ENCODE measurements at places on chromosomes 2 and 18.

DNA sequence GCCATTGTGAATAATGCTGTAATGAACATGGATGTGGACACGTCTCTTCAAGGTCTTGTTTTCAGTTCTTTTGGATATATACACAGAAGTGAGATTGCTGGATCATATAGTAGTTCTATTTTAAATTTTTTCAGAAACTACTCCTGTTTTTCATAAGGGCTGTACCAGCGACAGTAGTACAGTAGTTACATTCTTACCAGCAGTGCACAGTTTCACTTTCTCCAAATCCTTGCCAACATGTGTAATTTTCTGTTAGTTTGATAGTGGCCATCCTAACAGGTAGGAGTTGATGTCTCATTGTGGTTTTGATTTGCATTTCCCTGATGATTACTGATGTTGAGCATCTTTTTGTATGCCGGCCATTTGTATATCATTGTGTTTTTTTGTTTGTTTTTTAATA lies 81.7 kb downstream of the EPC2 start:
- peaks cover 19% of the 10 kb centered on the region for H3K36me3 ChIP-seq
- no peaks in the 10 kb centered on the region for H3K27me3 ChIP-seq
- no peak overlapping the region for H3K27ac ChIP-seq
- no peak for DNase-seq
- H3K4me3 ChIP-seq: no peak overlapping the region

- H3K27ac ChIP-seq: no peak overlapping the region
- peaks cover 47% of the 10 kb centered on the region for H3K36me3 ChIP-seq
- DNase-seq: no peak
- no peak overlapping the region for H3K4me3 ChIP-seq
- H3K27me3 ChIP-seq: no peaks in the 10 kb centered on the region
- no peaks in the 10 kb centered on the region for H3K4me1 ChIP-seq
Measured at GRCh38 chr2:20620696-20621365, 30.1 kb downstream of the HS1BP3 start.

DNA sequence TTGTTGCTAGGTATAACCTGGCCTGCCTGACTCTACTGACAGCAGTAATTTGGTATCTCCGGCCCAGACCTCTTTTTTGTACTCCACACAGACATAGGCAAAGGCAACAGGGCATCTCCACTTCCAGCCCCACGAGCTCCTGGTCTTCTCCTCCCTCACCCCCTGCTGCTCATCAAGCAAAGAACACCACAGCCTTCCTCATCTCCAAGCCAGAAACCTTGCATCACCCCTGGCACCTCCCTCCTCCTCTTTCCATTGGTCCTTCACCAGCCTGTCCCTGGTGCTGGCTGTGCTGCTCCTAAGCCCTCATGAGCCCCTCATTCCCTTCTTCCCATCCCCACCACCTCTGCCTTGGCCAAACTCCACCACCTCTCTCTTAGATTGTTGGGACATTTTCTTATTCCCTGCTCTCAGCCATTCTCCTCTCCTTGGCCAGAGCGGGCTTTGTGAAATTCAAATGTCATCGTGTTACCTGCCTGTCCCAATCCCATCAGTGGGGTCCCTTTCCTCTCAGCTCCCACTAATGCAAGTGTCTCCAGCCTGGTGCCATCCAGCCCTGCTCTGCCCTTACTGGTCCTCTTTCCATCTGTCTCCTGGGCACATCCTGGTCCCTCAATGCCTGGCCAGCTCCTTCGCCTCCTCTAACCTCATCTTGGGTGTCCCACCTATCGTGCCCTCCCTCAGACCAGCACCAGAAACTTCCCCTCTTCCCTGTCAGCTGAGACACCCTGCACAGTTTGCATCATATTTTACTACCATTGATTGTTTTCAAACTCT lies 77.4 kb downstream of the INHBB start:
- peaks cover 11% of the 10 kb centered on the region for H3K27me3 ChIP-seq
- no peak overlapping the region for H3K27ac ChIP-seq
- DNase-seq: no peak

DNA sequence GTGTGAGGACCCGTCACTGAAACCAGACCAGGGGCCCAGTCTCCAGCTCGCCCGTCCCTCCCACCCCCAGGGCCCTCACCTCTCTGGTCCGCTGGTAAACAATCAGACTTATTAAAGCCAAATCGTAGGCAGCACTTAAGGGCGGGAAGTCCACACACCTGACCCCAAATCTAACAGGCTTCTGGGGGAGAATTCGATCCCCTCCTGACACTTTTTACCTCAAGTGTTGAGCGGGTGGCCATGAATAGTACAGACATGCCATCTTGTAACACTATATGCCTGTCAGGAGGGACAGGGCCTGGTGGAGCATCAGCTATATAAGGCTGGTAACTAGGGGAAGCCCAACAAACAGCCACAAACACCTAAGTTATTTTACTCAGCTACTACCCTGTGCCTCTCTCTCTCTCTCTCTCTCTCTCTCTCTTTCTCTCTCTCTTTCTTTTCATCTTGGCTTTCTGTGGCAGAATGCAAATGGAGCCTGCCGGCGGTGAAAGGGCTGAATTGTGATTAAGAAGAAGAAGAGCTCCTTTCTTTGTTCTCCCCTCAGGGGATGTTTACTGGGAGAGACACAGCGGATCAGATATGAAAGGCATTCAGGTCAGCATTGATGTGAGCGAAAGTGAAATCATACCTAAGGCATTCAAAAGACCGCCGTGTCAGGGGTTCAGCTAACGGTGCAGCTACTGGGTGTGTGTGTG lies 9.5 kb downstream of the ZEB2 start:
- no peak for DNase-seq
- peak overlapping the region; percentile 88 for H3K27ac ChIP-seq
- H3K4me3 ChIP-seq: peak overlapping the region; percentile 77
- H3K27me3 ChIP-seq: no peaks in the 10 kb centered on the region
- peaks cover 69% of the 10 kb centered on the region for H3K36me3 ChIP-seq

DNA sequence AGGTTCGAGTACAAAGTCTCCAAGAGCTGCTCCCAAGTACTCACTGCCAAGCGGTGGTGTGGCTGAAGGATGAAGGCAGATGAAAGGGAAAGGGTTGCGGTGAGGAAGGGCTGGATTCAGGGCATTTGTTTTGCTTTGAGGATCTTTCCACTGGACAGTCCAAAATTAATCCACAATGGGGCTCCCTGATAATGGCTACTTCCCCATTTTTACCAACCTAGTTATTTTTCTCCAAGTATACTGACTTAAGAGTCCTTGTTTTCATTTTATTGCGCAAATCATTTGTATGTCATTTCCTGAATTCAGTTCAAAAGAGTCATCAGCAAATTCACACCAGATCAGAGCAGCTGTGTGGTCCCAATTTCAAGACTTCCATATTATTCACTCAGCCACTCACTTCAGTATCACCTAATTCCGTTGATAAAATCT lies 464 bp upstream of the SESTD1 start:
- H3K4me1 ChIP-seq: peaks cover 47% of the 10 kb centered on the region
- peak overlapping the region; percentile 82 for H3K4me3 ChIP-seq
- no peaks in the 10 kb centered on the region for H3K27me3 ChIP-seq
- no peaks in the 10 kb centered on the region for H3K36me3 ChIP-seq
- no peak for DNase-seq
- H3K27ac ChIP-seq: peak overlapping the region; percentile 86

GRCh38 chr2:234320066-234320465 lies 176.8 kb downstream of the ARL4C start:
- no peak overlapping the region for H3K27ac ChIP-seq
- no peak overlapping the region for H3K4me3 ChIP-seq
- no peaks in the 10 kb centered on the region for H3K36me3 ChIP-seq

GRCh38 chr2:2919026-2919425 lies 458.6 kb downstream of the EIPR1 start:
- H3K27ac ChIP-seq: no peak overlapping the region
- no peaks in the 10 kb centered on the region for H3K27me3 ChIP-seq
- no peak for DNase-seq

- peaks cover 19% of the 10 kb centered on the region for H3K36me3 ChIP-seq
- H3K4me3 ChIP-seq: no peak overlapping the region
- no peak for DNase-seq
- no peaks in the 10 kb centered on the region for H3K27me3 ChIP-seq
Measured at GRCh38 chr2:178928077-178928476, 120.9 kb upstream of the TTN start.

DNA sequence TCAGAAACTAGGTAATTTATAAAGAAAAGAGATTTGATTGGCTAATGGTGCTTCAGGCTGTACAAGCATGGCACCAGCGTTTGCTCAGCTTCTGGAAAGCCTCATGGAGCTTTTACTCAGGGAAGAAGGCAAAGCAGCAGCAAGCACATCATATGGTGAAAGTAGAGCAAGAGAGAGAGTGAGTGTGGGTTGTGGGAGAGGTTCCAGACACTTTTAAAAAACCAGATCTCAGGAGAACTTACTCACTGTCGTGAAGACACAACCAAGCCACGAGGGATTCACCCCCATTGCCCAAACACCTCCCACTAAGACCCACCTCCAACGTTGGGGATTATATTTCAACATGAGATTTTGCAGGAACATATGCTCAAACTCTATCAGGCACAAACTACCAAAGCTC lies 554.6 kb upstream of the TNP1 start:
- no peak overlapping the region for H3K4me3 ChIP-seq
- H3K27ac ChIP-seq: no peak overlapping the region
- no peaks in the 10 kb centered on the region for H3K36me3 ChIP-seq
- no peak for DNase-seq

DNA sequence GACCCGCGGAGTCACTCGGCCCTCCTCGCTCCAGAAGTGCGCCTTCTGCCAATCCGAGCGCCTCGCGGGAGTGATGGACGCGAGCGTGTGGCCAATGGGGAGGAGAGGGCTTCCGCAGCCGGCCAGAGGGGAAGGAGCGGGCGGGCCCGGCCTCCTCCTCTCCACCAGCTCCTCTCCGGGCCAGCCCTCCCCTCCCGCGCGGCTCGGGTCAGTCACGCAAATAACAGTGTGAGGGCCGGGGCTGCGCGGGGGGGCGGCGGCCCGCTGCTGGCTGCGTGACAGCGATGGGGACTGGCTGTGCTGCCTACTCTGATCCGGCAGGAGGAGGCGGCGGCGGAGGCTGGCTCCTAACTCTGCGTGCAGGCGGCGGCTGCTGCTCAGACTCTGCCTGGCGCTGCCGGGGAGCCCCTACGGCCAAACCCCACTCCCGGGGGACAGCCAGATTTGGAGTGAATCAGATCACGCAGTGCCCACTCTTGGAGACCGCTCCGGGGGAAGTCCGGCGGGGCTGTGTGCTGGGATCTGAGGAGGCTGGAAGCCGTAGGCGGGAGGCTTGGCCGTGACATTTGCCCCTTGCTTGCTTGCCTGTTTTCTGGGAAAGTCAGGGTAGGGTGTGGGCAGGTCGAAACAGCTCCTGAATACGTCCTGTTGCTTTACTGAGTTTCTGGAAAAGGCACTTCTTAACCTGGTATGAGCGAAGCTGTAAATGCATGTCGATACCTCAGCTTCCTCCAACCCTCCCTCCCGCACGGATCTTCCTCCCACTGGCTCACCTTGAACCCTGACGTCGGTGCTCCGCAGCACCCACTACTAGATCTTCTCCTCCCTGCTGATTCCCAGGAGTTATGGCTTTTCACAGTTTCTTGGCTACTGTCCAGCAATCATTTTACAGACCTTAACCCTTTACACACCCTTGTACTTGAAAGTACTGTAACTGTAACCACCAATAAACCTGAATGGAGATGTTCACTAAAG lies 97.9 kb upstream of the SERTAD2 start:
- no peaks in the 10 kb centered on the region for H3K27me3 ChIP-seq
- H3K36me3 ChIP-seq: peaks cover 11% of the 10 kb centered on the region
- peak overlapping the region; percentile 98 for H3K27ac ChIP-seq
- H3K4me1 ChIP-seq: peaks cover 26% of the 10 kb centered on the region

- no peaks in the 10 kb centered on the region for H3K4me1 ChIP-seq
- no peaks in the 10 kb centered on the region for H3K27me3 ChIP-seq
- no peak overlapping the region for H3K27ac ChIP-seq
- peaks cover 36% of the 10 kb centered on the region for H3K36me3 ChIP-seq
- no peak for DNase-seq
Measured at GRCh38 chr18:50986360-50987087, 18.7 kb downstream of the ELAC1 start.

- no peaks in the 10 kb centered on the region for H3K27me3 ChIP-seq
- H3K27ac ChIP-seq: peak overlapping the region; percentile 98
- peak overlapping the region; percentile 85 for H3K4me3 ChIP-seq
- H3K4me1 ChIP-seq: peaks cover 70% of the 10 kb centered on the region
- peak; percentile 84 for DNase-seq
- peaks cover 29% of the 10 kb centered on the region for H3K36me3 ChIP-seq
Measured at GRCh38 chr2:96146153-96146880, 1.1 kb upstream of the DUSP2 start.

- H3K4me1 ChIP-seq: no peaks in the 10 kb centered on the region
- H3K4me3 ChIP-seq: no peak overlapping the region
- no peaks in the 10 kb centered on the region for H3K36me3 ChIP-seq
Measured at GRCh38 chr2:217958206-217958883, 44.5 kb downstream of the TNS1 start.

- no peaks in the 10 kb centered on the region for H3K4me1 ChIP-seq
- H3K27ac ChIP-seq: no peak overlapping the region
- DNase-seq: no peak
- H3K4me3 ChIP-seq: no peak overlapping the region
- H3K36me3 ChIP-seq: peaks cover 6% of the 10 kb centered on the region
Measured at GRCh38 chr2:144131042-144131441, 388.9 kb downstream of the ZEB2 start.

GRCh38 chr18:57439609-57439968 lies 4.4 kb downstream of the ONECUT2 start:
- H3K4me1 ChIP-seq: peaks cover 43% of the 10 kb centered on the region
- no peaks in the 10 kb centered on the region for H3K36me3 ChIP-seq
- no peak overlapping the region for H3K27ac ChIP-seq
- no peak for DNase-seq
- peaks cover 74% of the 10 kb centered on the region for H3K27me3 ChIP-seq

GRCh38 chr2:188979187-188980114 lies 5.3 kb downstream of the COL3A1 start:
- H3K27ac ChIP-seq: no peak overlapping the region
- H3K36me3 ChIP-seq: no peaks in the 10 kb centered on the region
- H3K4me1 ChIP-seq: no peaks in the 10 kb centered on the region
- DNase-seq: no peak
- no peaks in the 10 kb centered on the region for H3K27me3 ChIP-seq
- no peak overlapping the region for H3K4me3 ChIP-seq

DNA sequence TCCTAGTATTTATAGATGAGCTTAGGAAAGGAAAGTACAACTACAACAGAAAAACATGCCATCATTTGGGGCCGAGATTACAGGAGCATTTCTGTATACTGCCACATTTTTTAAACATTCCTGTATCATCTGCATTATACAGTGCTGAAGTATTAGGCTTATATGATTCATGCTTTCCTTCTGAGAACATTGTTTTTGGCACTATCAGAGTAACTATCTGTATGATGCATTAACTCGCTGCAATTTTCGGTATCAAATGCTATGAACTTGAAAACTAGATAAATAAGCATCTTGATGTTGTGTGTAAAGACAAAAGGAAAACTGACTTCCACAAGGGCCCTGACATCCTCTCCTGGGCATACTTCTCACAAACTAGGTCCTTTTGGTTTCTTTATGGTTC lies 102.0 kb downstream of the RIT2 start:
- no peaks in the 10 kb centered on the region for H3K27me3 ChIP-seq
- no peaks in the 10 kb centered on the region for H3K36me3 ChIP-seq
- no peak for DNase-seq
- no peak overlapping the region for H3K4me3 ChIP-seq

GRCh38 chr18:62384610-62385097 lies 59.5 kb downstream of the TNFRSF11A start:
- no peak overlapping the region for H3K27ac ChIP-seq
- no peaks in the 10 kb centered on the region for H3K4me1 ChIP-seq
- DNase-seq: no peak
- H3K27me3 ChIP-seq: peaks cover 6% of the 10 kb centered on the region
- H3K36me3 ChIP-seq: no peaks in the 10 kb centered on the region
- H3K4me3 ChIP-seq: no peak overlapping the region
